ENCODE measurements at places on chromosomes 6 and 20.

DNA sequence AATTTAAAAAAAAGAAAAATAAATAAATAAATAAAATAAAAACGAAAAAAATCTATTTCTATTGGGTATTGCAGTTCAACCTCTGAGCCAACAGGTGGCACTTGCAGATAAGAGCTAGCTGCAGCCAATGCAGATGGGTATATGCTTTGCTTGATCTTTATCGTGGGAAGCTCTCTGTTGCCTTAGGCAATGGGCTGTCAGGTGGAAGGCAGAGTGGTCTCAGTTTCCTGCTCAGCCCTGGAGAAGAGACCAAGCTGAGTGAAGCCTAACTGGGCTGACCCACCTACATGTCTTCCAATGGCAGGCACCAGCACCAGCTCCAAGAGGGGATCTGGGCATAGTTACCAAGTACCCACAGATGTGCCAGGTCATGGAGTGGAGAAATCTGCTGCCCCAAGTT, 95.0 kb downstream of the AK9 start:
- no peak for DNase-seq

DNA sequence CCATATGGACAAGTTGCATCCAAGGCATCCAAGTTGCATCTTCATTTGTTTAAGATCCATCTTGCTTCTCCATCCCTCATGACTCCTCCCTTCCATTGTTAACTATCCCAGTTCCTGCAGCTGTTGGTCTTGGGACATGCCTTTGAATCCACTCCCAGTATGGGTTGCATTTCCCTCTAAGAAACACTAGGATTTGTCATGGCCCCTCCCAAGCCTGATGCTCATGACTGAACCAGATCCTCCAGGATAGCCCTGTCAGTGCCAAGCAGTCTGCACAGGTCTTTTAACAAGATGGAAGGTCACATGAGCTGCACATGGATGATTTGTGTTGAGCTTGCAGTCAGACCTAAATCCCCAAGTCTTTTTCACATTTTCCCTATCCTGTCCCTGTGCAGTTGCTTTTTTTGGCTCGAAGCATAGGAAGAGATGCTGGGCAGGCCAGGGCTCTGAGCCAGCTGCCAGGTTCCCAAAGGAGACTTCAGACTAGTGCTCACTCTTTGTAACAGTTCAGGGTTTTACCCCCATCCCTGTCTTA, 4.2 kb downstream of the PPP2R5D start:
- DNase-seq, result no peak

- DNase-seq, result no peak
Measured at GRCh38 chr6:53944543-53944942, 149.7 kb downstream of the LRRC1 start.

DNA sequence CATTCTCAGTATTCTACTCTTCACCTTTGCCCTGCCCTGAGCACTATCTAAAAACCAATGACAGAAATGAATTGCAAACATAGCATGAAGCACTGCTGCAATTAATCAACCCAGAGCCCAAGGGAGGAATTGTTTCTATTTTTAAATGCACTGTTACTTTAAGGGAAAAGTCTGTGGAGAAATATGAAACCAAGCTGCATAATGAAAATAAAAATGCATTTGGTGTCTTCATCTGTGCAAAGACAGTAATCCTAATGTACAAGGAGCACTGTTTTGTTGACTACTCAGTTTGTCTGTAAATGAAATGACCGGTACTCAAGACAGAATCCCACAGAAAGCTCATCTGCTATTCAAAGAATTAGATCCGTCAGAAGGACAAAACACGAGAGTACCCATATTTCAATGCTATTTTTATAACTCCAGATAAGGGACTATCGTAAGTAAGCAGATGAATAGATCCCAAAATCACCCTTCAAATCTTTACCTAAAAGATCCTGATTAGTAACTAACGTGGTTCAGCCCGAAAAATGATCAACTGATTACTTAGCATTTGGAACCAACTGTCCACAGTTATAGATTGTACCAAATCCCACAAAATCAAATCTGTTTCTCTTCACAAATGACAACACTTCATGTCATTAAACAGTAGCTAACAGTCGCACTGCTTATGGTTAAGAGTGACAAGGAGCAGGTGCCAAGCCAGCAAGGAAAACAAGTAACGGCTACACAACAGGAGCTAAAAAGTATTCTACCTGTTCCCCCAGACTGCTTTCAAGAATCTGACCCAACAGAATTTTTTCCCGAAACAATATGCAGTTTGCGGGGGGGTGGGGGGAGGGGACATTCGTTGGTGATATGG, 2.4 kb downstream of the KIF13A start:
- DNase-seq, result no peak

DNA sequence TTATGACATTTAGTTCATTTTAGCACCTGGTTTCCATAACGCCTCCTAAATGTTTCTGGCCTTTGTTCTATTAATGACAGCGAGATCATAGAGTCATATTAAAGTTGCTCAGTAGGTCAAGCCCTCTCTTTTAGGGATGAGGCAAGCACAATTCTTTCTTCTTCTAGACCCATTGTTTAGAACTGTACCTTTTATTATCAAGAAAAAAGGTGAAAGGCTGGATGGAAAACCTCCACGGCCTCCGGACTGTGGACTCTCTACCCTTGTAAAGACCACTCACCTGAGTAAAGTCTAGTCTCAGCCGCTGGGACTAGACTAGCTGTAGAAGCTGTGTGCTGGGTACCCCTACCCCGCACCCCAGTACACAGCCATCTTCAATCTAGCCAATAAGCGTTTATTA, 6.0 kb upstream of the AFDN start:
- no peak for DNase-seq

GRCh38 chr6:36120539-36120938, 9.8 kb upstream of the MAPK13 start:
- DNase-seq, result peak; percentile 58

DNA sequence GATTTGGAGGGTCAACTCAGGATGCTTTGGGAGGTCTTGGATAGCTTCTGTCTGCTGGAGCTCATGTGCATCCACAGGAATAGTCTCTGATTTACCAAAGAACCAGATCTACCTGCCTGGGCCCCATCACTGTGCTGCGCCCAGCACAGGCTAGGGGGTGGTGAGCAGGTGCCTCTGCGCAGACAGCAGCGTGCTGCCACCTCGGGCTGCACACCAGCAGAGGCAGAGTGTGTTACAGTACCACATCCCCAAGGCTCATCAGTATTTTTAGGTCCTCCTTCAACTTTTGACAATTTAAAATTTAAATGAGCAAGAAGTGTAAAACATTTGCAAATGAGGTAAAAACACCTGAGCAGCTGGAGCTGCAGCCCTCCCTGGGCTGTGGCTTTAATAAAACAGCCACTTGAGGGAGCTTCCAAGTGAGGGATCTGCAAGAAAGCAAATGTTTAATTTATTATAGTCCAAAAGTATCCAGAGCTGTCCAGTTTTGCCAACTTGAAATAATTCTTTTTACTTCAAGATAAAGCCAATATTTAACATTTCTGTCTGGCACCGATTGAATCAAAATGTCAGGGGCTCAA, 324.9 kb downstream of the ZFAND3 start:
- no peak for DNase-seq

GRCh38 chr6:53251033-53251672, 97.6 kb downstream of the ELOVL5 start:
- DNase-seq, result no peak

GRCh38 chr6:17015144-17015543, 86.7 kb upstream of the STMND1 start:
- no peak for DNase-seq

DNA sequence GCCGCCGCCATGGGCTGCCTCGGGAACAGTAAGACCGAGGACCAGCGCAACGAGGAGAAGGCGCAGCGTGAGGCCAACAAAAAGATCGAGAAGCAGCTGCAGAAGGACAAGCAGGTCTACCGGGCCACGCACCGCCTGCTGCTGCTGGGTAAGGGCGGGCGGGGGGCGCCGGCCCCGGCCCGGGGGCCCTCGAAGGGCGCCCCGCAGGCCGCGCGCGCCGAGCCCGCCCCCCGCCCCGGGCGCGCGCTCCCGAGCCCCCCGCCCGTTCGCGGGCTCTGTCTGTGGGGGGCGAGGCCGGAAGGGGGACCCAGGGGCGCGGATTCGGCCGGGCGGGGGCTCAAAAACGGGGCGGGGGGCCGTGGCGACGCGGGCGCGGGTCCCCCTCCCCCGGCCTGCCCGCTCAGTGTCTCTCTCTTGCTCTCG, 39.2 kb downstream of the GNAS start:
- DNase-seq, result peak; percentile 23

DNA sequence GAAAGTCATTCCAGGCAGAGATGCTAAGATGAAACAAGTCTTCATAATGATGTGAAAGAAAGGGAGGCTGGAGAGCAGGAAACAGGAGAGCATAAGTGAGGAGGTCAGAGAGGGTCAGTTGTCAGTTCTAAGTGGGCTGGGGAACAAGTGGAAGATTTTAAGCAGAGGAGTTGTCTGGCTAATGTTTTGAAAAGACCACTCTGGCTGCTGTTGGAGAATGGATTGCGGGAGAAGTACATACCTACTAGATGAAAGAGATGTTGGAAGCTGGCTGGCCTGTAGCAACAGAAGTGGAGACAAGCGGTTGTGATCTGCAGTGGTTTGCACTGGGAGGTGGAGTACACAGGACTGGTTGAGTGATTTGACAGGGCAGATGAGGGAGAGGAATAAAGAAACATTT, 10.1 kb downstream of the SLC35F1 start:
- DNase-seq, result no peak

GRCh38 chr20:57141492-57141891, 124.9 kb downstream of the BMP7 start:
- no peak for DNase-seq

- DNase-seq, result no peak
Measured at GRCh38 chr6:97110149-97110548, 172.9 kb downstream of the MMS22L start.

DNA sequence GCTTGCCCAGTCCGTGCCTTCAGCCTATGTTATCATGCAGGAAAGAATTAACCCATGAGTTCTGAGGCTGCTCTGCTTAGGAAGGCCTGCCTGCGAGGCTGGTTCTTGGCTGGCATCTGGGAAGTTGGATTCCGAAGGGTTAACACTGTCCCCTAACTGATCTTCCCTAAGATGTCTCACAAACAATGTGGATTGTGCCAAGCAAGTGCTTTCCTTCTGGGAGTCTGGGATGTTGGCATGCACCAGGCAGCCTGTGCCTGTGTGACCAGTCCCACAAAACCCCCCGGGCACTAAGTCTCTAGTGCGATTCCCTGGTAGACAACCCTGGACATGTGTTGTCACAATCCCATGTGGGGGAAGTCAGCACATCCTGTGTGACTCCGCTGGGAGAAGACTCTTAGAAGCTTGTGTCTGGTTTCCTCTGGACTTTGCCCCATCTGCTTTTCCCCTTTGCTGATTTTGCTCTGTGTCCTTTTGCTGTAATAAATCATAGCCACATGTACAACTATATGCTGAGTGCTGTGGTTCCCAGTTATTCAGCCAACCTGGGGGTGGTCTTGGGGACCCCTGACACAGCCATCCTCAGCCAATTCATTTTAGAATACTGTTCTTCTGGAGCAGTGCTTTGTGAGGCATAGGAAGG, 83.8 kb downstream of the SLC22A23 start:
- no peak for DNase-seq

GRCh38 chr20:19361790-19362189, 149.3 kb downstream of the SLC24A3 start:
- no peak for DNase-seq

- no peak for DNase-seq
Measured at GRCh38 chr6:100845676-100846075, 35.5 kb downstream of the ASCC3 start.

GRCh38 chr20:11820838-11821237, 96.9 kb upstream of the BTBD3 start:
- DNase-seq, result no peak

- no peak for DNase-seq
Measured at GRCh38 chr20:63027221-63027921, 20.6 kb upstream of the BHLHE23 start.

DNA sequence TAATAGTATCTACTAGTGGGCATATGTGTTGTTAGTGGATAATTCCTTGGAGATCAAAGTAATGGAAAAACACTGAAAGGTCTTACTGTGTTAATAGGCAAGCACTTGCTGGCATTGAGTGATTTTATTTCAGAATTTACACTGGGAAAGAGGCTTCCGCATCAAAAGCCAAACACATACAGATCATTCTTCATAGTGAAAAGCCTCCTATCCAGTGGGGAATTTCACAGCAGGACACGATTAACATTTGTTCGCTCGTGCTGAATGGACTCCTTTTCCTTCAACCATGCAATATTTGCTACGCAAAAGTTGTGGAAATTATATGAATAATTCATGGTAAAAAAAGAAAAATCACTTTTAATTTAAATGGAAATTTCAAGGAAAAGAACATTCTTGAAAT, 26.4 kb downstream of the GABRR1 start:
- DNase-seq, result no peak

DNA sequence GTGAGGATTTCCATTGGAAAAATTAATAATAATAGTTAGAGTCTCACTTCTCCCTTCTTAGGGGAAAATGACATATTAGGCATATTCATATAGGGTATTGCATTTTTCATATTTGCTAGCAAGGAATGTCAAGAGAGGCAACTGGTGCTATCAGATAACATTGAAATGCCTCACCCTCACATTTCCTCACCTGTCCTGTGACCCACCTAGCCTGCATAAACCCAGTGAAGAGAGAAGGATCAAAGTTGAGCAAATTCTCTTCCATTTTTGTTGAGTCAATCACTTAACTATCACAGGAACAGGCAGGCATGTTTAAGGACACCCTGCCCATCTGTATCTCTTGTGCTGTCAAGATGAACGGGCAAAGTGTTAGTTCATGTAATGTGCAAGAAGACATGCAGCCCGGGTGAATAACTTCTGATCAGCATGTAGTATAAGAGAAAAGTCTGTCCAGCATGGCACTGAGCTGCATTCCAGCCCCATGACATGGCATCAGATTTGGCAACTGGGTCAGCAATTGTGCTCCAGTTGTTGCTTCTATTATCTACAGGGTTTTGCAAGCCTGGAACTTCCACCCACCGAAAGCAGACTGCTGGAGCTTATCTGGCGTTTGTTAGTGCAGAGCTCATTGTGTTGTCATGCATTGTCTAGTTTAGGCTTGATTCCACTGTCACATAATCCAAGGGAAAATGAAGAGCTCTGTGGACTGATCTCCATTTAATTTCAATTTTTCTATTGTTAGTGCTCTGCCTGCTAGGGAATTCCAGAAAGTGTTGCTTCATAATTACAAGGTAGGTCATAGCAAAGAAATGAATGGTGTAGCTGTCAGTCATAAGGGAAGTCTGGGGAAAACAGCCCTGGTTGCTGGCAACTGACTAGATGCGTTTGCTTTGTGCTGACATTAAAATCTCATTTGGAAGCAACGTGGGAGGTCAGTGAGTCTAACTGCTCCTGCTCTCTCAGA, 138.4 kb upstream of the TNFAIP3 start:
- no peak for DNase-seq

DNA sequence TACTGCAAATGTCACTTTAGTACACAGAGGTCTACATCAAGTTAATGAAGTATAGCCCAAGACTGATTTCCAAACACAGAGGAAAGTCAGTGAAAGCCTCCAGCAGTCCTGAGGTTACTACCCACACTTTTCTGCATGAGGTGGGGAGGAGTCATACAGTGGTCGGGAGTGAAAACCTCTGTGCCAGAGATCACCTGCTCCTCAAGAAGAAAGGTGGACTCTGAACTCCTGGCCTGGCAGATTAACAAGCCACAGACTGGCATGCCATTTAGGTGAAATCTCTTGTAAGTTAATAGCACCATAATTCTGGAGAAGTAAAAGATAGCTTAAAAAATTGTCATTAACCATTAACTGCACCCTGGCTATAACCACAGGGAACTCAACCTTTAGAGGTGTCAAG, 125.0 kb upstream of the LAMP5 start:
- DNase-seq, result no peak

- no peak for DNase-seq
Measured at GRCh38 chr6:6654599-6655575, 66.4 kb downstream of the LY86 start.
